ENCODE measurements at places on chromosomes 1 and 21.

- DNase-seq: peak; percentile 15
Measured at GRCh38 chr1:228748431-228748830, 13.2 kb downstream of the RHOU start.

- DNase-seq: no peak
Measured at GRCh38 chr21:28751176-28751575, 241.5 kb downstream of the LTN1 start.

- DNase-seq: no peak
Measured at GRCh38 chr1:163981500-163982030, 577.4 kb upstream of the PBX1 start.

DNA sequence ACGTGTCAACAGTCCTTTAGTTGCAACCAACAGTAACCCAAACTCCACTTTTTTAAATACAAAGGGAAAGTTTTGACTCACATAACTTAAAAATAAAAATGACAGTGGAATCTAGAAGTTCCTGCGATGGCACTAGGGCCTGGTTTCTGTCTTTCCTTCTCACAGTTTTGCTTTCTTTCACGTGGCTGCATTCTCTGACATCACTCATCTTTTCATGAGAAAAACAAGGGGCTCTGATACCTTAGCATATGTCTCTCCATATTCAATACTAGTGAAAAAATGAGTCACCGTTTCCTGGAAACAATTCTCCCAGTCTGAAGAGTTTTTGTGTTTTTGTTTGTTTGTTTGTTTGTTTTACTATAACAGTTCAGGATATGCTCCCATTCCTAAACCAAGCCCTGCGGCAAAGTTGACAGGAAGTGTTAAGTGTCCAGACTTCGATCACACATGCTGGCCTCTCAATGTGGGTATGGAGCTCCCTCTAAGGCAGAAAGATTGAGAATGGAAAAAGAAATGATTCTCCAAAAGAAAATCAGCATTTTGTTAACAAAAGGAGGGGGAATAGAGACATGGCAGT lies 483.3 kb downstream of the TTLL7 start:
- peak; percentile 15 for DNase-seq

DNA sequence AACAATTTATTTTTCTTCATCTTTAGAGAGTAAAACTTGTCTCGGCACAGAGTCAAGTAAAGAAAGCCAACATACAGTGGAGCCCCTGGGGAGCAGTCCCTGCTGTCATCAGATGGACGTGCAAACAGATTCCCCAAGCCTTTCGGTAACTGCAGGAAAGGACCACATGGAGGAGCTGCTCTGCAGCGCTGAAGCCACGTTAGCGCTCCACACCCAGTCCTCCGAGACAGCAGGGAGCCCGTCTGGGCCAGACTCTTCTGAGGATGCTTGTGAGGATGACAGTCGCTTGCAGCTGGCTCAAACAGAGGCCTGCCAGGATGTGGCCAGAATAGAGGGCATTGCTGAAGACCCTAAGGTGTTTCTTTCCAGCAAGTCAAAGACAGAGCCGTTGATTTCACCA lies 77.1 kb upstream of the SCCPDH start:
- no peak for DNase-seq

DNA sequence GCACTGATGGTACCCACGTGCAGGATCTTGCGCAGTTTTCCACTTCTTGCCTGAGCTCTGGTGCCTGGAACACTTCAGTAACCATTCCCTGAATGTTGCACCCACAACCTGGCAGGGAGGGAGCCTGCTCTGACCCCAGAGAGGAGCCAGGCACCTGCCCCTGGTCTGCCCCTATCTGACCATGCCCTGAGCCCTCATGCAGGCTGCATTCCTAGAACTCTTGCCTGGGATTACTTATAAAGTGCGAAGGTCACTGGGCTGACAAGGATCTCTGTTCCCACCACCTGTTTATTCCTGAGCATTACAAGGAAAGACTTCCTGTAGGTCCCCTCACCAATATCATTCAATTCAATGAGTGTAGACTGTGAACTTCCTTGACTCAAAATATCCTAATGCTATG lies 191.9 kb upstream of the FMN2 start:
- no peak for DNase-seq

GRCh38 chr1:228105996-228106799 lies 2.9 kb downstream of the MRPL55 start:
- DNase-seq: no peak

DNA sequence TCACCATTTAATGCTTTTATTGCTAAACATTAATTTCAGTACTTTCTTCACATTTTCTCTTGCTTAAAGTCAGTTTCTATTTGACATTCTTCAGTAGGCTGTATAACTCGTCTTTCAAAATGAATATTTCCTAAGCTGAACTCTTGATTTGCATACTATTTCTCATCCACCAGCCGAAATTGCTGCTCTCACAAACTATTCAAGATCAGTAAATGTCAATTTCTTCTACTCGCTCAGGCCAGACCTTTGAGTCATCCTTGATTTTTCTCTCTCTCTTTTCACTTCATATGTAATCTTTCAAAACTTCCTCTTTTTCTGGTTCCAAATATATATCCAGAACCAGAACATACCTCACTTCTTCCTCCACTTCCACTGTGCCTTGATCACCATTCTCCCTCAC lies 990.0 kb downstream of the KCNT2 start:
- no peak for DNase-seq

DNA sequence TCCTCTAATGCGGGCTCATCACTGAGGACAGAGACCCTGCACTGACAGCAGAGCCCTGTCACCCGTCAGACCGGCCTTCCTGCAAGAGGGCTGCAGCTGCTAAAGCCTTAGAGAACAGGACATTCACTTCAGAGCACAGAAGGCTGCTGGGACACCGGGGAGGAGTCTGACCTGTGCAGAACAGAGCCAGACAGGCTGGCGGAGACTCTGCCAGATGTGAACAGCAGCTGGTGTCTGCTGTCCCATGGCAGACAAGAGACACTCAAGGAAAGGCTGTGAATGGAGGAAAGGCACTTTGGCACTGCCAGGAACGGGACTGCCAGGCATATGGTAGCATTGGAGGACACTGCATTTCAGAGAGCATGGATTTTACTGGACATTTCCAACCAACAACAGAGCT lies 21.4 kb downstream of the MRAP start:
- no peak for DNase-seq

- DNase-seq: no peak
Measured at GRCh38 chr21:38082936-38083485, 166.8 kb upstream of the KCNJ6 start.

GRCh38 chr21:33892853-33893252 lies 22.8 kb downstream of the ATP5PO start:
- no peak for DNase-seq

- DNase-seq: peak; percentile 25
Measured at GRCh38 chr1:241627453-241628259, 12.5 kb downstream of the CHML start.

- no peak for DNase-seq
Measured at GRCh38 chr1:160108888-160109662, 6.5 kb upstream of the ATP1A2 start.

DNA sequence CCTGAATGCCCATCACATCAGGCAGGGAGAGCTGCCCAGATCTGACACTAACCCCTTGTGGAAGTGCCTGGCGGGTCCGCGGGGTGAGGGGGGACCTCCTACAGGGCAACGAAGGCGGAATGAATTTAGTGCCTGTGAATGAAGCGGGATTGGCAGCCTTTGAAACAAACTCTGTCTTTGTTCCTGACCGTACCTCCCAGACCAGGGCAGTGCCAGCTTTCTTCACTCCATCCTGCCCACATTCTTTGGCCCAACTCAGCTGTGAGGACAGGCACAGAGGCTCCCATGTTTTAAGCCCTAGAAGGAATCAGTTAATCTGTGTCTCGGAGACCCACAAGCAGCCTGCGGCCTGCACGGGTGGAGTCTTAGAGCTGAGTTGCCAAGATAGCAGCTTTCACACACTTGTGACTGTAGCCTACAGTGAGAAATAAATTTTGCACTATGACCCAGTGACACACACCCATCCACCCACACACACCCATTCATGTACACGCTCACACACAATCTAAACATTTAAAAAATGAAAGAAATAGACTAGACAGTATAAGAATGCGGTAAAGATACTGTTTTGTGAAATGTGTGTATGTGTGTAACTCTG lies 60.1 kb upstream of the USP24 start:
- no peak for DNase-seq

DNA sequence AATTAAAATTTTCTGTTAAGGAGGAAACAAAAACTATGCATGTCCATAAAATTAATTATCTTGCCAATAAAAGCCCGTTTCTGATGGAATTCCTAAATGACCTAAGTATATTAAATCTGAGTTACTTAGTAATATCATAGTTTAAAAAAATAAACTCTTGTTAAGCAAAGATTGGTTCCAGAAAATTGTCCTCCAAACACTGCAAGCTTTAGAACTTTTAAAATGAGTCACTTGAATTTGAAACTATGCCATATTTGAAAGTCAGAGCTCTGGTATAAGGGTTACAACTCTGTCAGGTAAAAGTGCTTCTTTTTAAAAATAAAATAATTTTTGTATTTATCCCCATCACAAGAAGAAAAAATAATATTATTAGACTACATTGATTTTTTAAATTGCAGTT lies 409.5 kb downstream of the PLPP3 start:
- DNase-seq: no peak

DNA sequence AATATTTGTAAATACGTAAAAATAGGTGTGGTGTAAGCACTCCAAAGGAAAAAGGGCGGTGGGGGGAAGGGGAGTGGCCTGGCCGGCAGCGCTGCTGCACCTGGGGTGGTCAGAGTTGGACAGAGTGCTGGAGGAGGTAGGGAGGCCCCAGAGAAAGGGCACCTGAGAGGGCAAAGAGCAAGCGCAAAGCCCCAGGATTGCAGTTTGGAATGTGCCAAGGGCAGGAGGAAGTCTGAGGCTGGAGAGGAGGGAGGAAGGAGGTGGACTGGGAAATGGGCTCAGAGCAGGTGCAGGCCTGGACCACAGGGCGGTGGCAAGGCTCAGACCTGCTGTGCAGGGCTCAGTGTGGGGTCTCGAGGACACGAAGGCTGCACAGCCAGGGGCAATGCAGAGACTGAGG lies 30.6 kb downstream of the LDLRAP1 start:
- DNase-seq: no peak

- DNase-seq: no peak
Measured at GRCh38 chr1:62245201-62245600, 50.6 kb downstream of the L1TD1 start.

DNA sequence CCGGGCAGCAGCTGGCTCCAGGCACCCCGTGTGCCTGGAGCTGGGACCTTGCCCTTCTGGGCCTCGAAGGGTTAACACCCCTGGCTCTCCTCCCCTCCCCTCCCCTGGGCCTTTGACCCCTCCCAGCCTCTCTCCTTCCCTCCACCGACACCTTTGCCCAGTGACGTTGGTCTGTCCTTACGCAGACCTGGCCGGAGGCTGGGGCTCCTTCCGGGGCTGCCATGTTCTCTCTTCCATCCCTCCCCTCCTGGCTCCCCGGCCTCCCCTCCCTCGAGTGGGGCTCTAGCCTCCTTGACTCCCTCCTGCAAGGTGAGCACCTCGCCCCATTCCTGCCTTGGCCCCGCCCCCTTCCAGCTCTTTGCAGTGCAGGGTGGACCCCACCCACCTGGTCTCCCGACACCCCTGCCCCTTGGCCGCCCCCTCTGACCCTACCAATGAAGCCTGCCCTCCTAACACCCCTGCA lies at the start of gene TMEM82:
Gene TMEM82, plus strand, starts transcription at position 161 of the 463 bp plus-strand sequence. Its CDS starts 61 bp downstream, at position 222.
- DNase-seq: no peak

DNA sequence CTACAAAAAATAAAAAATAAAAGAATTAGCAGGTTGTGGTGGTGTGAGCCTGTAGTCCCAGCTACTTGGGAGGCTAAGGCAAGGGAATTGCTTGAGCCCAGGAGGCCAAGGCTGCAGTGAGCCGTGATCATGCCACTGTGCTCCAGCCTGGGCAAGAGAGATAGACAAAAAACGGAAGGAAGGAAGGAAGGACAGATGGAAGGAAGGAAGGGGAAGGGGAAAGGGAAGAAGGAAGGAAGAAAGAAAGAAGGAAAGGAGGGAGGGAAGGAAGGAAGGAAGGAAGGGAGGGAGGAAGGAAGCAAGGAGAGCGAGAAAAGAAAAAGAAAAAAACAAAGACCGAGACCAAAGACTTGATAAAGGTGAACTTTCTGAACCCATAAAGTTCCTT lies 25.3 kb upstream of the RAP1A start:
- DNase-seq: no peak

- no peak for DNase-seq
Measured at GRCh38 chr21:34110594-34111202, 37.3 kb downstream of the MRPS6 start.

- DNase-seq: no peak
Measured at GRCh38 chr1:117967477-117967876, 37.9 kb downstream of the WDR3 start.

DNA sequence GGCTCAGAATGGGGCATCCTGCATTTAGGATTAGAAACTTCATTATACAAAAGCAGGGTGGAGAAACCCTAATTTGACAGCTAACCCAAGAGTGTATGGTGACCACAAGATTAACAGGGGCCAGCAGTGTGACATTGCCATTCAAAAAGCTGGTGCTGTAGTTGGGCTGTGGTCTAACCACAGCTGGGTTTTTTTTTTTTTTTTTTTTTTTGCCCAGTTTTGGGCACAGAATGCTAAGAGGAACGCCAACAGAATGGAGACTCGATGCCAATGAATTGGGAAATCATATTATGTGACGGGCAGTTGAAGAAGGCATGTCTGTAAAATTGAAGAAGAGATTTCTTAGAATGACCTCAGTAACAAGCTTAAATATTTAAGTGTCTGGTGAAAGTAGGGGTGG lies 58.4 kb downstream of the NFIA start:
- DNase-seq: no peak

DNA sequence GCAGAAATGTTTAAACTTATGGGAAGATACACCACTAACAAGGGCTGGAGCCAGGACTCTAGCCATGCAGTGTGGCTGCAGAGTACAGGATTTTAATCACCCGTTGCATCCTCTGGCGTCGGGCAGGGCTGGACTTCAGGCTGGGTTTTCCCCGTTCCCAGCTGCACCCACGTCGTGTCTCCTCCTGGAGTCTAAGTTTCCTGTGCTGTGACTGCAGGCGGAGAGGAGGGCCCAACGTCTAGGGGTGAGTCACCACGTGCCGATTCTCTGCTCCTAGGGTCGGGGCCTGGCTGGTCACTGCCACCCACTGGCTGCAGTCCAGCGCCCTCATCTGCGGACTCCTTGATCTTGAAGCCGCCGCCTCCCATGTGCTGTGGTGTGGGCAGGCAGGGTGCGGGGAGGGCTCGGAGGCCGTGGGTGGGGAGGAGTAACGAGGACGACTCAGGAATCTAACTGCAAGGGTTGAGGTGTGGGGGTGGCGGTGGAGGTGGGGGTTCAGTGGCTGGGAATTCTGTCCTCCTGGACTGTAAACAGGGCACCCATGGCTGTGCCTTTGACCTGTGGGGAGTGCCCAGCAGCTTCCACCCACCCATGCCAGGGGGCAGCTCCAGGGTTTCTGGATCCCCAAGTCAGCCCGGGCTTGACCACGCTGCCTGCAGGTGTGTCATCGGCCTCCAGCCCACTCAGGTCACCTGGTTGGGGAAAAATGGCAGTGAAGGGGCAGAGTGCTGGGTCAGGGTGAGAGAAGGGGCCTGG lies 77.8 kb downstream of the ALPL start:
- no peak for DNase-seq

GRCh38 chr1:79303040-79303439 lies 296.5 kb upstream of the ADGRL4 start:
- no peak for DNase-seq
